ENCODE measurements at places on chromosomes 5 and 9. TPM values are rescaled to one million over a fixed set of nuclear protein-coding genes. Genes with fewer than 3 reads are reported as not detected.

DNA sequence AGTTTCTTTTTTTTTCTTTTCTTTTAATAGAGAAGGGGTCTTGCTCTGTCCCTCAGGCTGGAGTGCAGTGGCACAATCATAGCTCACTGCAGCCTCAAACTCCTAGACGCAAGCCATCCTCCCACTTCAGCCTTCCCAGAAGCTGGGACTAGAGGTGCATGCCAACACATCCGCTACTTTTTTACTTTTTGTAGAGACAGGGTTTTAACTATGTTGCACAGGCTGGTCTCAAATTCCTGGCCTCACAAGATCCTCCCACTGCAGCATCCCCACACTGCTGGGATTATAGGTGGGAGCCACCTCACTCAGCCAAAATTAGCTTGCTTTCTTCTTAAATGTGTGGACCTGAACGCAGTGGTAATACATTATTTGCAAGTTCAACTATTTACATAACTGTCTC lies 66.1 kb downstream of the SERINC5 start:
- no peak for DNase-seq

DNA sequence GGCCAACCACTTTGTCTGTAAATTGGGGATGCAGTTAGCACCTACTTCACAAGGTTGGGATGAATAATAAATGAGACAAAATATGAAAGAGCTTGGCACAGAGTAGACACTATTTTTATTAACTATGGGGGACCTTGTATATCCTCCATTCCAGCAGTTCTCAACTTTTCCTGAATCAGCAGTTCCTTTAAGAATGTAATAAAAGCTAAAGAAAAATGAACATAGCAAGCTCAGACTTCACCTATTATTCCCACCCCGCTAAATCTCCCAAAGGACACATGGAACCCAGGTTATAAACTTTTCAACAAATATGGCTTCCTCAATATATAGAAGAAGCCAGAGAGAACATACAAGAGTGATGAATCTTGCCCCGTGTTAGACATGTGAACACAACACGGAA lies 32.0 kb upstream of the TTC1 start:
- DNase-seq: no peak

DNA sequence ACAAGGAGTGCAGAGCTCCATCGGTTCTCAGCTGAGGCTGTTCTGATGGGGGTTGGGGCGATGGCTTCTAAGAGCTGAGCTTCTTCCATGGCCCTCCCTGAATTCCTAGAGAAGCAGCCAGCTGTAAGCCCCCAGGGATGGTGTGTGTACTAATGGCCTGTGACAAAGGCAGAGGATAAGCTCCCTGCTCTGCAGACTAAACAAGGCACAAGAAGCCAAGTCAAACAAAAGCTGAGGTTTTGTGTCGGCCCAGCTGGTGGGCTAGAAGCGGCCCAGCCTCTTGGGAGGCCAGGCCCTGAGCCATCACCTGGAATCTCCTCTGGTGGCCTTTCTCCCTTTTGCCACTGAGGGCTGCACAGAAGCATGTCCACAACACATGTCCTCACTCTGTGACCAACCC lies 75.0 kb upstream of the XPA start:
- DNase-seq: no peak

- no peak for DNase-seq
Measured at GRCh38 chr5:112005623-112005930, 248.6 kb upstream of the NREP start.

DNA sequence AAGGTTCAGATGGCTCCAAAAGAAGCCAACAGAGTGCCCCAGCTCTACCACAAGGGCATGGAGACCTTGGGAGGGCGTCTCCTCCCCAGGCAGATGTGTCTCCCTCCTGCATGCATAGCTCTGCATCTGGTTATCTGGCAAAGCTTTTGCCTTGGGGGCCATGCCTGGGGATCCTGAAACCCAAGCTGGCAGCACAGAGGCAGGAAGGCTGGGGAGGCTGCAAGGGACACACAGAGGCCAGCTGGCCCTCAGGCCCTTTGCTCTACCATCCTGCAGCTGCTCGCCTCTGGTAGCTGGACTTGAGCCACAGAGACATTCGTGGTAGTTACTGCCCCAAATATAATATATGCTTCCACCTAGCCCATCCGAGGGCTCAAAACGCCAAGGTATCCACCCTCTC lies 3.9 kb downstream of the SEPTIN8 start:
- DNase-seq: no peak

DNA sequence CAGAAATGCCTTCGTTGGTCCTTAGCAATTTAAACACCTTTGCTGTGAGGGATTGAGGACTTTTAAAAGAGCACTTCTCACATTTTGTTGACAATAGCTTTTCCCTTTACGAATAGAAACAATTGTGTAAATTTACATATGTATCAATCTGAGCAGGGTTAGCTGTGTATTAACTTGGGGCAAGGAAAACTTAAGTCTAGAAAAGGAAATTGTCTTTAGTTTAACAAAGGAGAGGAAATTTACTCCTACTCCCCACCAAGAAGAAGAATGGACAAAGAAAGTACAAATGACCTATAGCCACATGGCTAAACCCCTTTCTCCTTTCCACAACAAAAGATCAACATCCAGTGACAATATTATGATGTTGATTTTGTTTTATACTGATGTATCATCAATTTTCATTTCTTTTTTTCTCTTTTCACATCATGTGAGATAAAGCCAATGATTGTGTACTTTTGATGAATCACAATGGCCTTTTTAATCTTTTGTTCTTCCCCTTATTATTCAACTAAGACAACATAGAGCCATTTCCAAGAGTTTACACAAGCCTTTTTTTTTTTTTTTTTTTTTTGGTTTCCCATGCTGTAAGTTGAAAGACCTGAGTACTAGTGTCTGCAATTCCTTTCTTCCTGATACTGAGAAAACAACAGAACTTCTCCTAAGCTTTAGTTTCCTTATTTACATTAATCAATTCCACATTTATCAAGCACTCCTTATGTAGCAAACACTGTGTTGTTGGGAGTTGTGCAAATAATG lies 19.0 kb downstream of the FOXB2 start:
- DNase-seq: no peak

DNA sequence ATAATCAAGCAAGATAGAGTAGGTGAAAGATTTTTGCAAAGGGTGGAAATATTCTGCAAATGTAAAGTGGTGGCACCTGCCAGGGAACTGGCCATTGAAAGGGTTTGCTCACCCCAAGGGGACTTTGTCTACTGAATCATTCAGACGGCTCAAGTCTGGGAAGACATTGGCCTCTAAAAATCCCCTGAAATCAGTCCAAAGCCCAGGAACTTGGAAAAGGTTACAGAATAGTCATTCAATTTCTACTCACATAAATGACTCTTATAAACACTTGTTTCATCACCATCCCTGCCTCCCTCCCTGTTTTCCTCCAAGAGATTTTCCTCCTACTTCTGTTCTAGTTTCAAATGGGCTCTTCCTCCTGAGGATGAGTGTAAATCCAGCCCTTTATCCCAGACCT lies 28.5 kb downstream of the ZNF366 start:
- DNase-seq: peak; percentile 17

GRCh38 chr9:111263116-111263515 lies 66.9 kb downstream of the OR2K2 start:
- DNase-seq: no peak

DNA sequence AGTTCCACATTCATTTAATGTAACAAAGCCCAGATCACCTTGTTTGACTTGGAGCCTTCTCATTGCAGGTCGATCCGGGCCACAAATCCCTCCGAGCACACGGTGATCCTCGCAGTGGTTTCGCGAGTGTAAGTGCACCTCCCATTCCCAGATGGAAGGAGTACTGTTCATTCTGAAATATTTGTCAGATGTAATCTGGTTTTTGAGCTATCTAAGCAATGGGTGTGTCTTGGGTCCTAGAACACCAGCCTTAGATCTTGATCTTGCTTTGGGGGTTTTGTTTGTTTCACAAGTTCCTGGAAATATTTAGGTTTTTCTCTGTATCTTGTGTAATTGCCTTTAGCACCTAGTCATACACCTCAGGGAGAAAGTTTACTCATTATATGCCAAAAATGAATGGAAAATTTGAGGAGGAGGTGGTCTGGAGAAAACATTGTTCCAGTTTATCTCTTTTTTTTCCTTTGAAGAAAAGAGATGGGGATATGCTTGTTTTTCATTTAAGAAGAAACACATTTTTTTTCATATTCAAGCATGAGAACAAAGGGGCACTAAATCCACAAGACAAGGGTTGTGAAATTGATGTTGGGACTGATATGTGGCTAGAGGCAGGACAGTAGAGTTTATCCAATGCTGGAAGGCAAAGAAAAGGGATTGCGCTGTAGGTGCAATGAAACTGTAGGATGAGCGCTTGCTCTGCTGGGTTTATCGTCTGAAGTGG lies 118.6 kb downstream of the PDE8B start:
- DNase-seq: no peak

DNA sequence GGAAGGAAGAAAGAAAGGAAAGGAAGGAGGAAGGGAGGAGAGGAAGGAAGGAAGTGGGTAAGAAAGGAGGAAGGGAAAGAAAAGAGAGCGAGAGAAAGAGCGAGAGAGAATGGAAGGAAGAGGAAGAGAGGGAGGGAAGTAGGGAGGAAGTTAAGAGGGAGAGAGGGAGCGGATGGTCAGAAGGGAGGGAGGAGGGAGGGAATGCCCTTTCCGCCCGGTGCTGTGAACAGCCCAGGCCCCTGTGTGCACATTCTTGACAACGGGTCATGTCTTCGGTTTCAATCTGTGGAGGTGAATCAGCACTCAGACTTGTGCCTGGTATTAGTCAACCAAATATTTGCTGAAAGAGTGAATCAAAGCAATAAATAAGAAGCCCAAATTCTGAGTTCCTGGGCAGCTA lies 39.2 kb downstream of the PRUNE2 start:
- DNase-seq: no peak

DNA sequence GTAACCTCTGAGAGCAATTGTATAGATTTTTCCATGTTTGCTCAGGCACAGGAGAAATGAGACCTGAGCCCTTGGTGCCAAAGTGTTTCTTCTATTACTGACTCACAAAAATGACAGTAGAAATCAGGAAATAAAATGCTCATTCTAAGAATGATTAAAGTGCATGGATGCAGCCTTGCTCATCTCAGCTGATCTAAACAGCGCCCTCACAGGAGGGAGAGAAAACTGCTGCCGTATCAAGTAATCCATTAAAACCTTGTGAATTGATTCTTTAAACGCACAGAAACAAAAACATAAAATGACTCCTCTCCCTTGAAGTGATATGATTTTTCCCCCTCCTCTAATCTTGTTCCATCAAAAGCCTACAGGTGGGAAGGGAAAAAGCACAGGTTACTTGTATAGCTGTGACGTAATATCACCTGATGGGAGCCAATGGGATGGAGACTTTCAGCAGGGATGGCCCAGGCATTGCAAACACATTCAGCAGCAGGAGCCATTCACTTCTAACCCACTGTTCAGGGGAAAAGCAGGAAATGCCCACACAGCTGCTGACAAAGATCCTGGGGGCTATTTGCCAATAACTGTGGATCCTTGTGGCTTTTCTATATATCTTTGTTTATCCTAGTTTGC lies 76.7 kb downstream of the PLCXD3 start:
- no peak for DNase-seq

GRCh38 chr5:76298852-76299251 lies 104.2 kb upstream of the IQGAP2 start:
- no peak for DNase-seq

GRCh38 chr9:137115394-137116026 lies 977 bp upstream of the DPP7 start:
- DNase-seq: no peak

DNA sequence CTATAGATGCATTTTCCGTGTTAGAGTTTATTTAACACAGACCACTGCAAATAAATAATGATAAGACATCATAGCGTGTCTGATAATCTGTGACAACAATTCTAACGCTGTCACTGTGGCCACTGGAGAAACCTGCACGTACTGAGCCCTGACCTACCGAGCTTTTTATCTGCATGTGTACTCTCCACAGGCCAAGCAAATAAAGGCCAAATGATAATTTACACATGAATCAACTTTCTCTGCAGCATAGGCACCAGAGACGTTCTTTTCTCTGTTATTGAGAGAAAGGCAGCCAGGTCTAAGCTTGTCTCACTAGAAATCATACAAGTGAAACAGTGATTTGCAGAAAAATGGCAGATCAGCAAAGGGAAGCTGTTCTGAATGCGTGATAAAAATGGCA lies 75.8 kb downstream of the POU5F2 start:
- DNase-seq: no peak

- DNase-seq: no peak
Measured at GRCh38 chr9:9951556-9952160, 661.1 kb downstream of the PTPRD start.

DNA sequence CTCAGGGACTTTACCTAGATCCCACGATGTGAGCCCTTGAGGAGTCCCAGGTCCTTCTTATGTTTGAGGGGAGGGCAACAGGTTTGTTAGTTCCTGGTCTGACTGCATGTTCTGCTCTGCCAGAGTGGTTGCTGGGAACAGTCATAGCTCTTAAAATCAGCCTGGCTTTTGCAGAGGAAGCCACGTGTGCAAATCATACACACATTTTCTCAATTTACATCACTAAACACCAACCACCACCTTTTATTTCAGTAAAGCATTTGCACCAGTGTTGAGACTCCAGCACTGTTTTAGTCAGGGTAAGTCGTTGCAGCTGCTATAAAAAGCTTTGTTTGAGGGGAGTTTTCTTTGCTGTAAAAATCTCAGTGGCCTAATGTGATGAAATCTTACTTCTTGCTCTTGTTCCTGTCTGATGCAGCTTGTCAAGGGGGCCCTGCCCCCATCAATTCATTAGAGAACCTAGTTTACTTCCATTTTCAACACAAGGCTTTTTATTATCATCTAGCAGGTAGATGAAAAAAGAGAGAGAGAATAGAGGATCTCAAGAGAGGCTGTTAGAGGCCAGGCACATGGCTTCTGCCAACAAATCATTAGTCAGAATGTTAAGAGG lies 70.3 kb upstream of the VCAN start:
- no peak for DNase-seq

DNA sequence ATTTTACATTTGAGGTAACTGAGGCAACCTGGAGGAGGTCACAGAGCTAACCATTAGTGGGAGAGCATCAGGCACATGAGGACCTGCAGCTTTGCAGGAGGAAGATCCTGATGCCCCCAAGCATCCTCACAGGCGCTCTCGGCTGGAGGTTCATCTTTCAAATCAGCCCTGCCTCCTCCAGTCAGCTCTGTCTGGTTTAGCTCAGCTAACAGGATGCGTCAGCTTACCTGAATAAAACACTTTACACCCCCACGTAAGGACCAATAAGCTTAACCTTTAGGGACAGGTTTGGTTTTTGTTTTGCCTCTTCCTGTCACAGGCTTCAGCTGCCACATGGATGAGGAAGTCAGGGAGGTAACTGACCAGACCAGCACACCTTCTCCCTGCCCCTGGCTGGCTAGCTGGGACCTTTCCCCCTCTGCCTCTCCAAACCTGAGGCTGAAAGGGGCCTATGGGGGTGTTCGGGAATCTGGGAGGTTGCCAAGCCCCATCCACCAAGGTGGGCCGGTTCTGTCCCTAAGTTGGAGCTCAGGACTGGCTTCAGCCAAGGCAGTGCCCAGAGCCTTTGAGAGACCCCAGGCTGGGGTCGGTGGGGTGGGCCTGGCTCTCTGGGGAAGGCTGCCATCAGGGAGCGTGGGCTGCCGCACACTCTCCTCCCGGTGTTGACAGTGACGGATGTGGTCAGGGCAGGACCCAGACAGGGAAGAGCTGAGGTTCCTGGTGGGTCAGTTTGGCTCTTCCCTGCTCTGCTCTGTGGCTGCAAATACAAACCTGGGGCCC lies 20.0 kb upstream of the FCN1 start:
- no peak for DNase-seq

The CTXN3 gene
- total RNA-seq: 13.9 TPM

The LRRTM2 gene
- 99.5 TPM for total RNA-seq
